Aorta (tissue), 5 donors: ENCODE measurements at places on chromosomes 6 and 20. TPM values are rescaled to one million over a fixed set of nuclear protein-coding genes. Genes with fewer than 3 reads are reported as not detected.
A peak's percentile ranks its signal among the peaks of the same experiment; 100 is the strongest.

- H3K4me1 ChIP-seq = no peaks in the 10 kb centered on the region
- no peaks in the 10 kb centered on the region for H3K27me3 ChIP-seq
- no peak overlapping the region for H3K27ac ChIP-seq
- H3K36me3 ChIP-seq = no peaks in the 10 kb centered on the region
- no peak overlapping the region for H3K4me3 ChIP-seq
Observed at GRCh38 chr6:164856138-164856537, 453.3 kb downstream of the C6orf118 start.

- H3K4me1 ChIP-seq = no peaks in the 10 kb centered on the region
- DNase-seq = no peak
- H3K36me3 ChIP-seq = no peaks in the 10 kb centered on the region
- no peak overlapping the region for H3K27ac ChIP-seq
Observed at GRCh38 chr6:151679941-151680340, 127.5 kb upstream of the ESR1 start.

DNA sequence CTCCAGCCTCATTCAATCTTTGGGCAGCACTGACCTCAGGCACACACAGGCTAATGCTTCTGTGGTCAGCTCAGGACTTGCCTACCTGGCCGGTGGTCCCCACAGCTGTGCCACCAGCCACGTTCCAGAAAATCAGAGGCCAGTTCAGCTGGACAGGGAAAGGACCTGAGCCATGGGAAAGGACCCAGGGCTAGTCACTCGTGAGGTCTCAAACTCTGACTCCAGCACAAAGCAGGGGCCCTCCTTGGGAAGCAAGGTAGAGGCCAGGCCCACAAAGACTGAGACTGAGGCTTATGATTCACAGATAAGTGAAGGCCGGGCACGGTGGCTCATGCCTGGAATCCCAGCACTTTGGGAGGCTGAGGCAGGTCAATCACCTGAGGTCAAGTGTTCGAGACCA, 22.4 kb upstream of the HELZ2 start:
- H3K27me3 ChIP-seq = no peaks in the 10 kb centered on the region
- H3K27ac ChIP-seq = no peak overlapping the region
- H3K36me3 ChIP-seq = no peaks in the 10 kb centered on the region
- no peak overlapping the region for H3K4me3 ChIP-seq
- DNase-seq = peak; percentile 31

The LPA gene
- total RNA-seq = not detected
